ENCODE measurements at places on chromosomes 3 and 15.
A peak's percentile ranks its signal among the peaks of the same experiment; 100 is the strongest.

DNA sequence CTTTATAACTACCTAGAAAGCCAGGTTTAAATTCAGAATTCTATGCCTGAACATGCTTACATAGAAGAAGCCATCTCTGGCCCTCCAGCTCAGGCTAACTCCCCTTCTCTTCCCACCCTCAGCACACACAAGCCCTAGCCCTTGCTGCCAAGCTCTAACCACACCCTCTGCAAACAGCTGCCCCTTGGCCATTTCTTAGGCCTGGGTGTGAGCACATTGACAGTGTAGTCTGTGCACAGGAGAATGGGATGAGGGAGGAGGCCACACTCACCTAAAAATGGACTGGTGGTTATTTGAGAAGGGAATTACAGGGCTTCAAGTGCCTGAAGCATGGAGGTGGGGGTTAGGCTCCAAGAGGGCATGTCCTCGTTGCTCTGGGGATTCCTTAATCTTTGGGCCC lies 42.3 kb upstream of the SLC25A36 start:
- no peak for DNase-seq

GRCh38 chr3:171373711-171374110 lies 86.5 kb downstream of the TNIK start:
- DNase-seq, result no peak

GRCh38 chr15:58269455-58270414 lies 131.6 kb downstream of the AQP9 start:
- DNase-seq, result peak; percentile 16

- no peak for DNase-seq
Observed at GRCh38 chr3:37492468-37492867, 318.1 kb upstream of the LRRFIP2 start.

DNA sequence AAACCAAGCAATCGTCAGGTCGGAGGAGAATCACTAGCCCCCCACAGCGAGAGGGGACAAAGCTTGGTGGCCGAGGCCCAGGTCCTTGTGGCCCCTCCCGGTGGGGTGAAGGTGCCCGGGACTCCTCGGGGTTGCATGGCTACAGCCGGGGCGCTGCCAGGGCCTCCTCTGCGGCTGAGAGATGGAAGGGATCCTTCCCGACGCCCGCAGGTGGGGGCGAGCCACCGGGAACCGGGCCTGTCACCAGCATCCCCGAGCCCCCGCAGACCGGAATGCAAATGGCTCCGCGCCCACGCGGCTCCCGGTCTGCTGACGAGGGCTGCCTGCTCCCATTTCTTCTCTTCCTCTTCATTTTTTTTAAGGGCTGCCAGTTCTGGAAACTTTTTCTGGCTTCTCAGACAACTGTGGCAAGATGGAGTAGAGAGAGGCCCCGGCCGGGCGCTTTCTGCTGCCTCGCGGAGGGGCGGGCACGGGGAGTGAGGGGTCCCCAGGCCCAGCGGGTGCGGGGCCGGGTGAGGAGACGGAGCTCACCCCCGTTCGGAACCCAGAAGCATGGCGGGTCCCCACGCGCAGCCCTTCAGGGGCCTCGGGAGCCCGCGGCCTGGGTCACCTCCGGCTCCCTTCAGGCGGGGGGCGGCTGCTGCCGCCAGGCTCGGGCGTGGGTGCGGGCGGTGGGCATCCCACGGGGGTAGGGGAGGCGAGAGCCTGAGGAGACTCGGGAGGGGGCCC lies 27.5 kb downstream of the MELTF start:
- no peak for DNase-seq

- DNase-seq, result no peak
Observed at GRCh38 chr3:193040836-193041672, 123.4 kb upstream of the MB21D2 start.

- no peak for DNase-seq
Observed at GRCh38 chr3:110664148-110664547, 407.5 kb upstream of the NECTIN3 start.

- no peak for DNase-seq
Observed at GRCh38 chr15:52071570-52071969, 41.0 kb downstream of the BCL2L10 start.

- no peak for DNase-seq
Observed at GRCh38 chr3:155981669-155982068, 111.2 kb downstream of the GMPS start.

GRCh38 chr3:6785726-6786125 lies 75.2 kb upstream of the GRM7 start:
- no peak for DNase-seq

- DNase-seq, result peak; percentile 33
Observed at GRCh38 chr3:63911509-63911872, 692 bp downstream of the SCAANT1 start.
